ENCODE measurements at places on chromosomes 16 and 17.

DNA sequence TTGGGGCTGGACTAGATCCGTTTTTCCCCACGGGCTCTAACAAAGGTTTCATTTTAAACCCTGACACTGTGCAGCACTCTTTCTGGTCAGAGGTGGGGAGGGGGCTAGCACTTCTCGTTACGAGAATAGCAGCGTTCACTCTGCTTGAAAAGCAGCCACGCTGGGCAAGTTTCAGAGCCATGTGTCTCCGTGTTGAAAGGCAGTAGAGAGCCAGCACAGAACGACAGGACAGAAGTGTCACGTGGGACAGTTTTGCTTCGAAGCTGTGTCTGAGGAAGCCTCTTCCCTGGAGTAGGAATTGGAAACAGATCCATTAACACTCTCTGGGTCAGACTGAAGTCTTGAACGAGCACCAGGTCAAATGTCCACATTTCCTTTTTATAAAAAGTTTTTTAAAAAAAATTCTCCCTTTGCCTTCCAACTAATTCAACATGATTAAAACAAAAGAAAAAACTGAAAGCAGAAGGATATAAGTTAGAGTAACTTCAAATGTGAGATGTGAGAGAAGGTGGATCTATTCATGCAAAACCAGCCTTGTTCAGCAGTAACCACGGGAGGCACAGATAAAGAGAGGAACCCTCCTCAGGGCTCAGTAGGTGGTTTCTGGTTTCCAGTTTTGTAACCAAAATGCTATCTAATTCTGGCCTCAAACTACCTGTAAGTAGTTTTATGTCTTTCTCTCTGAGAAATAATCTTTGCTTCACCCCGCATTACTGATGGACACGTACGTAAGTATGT, 65.0 kb downstream of the SMG6 start:
- DNase-seq: no peak

DNA sequence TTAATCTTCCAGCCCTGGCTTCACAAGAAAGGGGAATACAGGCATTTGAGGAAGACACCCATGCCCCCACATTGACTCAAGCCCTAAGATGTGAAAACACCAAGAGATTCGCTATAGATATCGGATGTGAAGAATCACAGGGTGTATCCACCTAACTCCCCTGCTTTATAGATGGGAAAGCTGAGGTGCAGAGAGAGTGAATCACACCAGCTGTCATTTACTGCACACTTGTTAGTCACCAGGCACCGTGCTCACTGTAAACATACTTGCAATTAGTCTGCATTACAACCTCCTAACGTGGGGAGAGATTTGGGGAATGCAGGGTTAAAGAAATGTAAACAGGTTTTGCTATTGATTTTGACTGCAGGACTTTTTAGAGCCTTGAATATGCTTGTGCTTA, 325.5 kb downstream of the C16orf95 start:
- no peak for DNase-seq

GRCh38 chr16:30139583-30140481, 16.8 kb upstream of the MAPK3 start:
- no peak for DNase-seq

DNA sequence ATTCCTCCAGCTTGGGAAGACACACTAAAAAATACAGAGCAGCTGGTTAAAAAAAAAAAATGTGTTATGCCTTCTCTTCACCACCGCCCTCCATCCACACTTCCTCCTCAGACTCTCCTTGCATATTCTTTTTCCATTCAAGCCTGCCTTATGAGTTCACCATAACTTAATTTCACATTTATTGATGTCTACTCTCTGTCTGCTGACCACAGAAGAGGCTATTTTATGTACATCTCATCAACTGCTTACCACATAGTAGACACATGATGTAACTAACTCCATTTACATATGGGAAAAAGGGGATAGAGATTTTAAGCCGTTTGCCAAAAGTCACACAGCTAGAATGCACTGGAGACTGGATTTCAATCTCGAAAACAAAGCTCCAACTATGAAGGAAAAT, 409.8 kb downstream of the CDH11 start:
- no peak for DNase-seq

- DNase-seq: peak; percentile 90
Observed at GRCh38 chr16:68257906-68258800, 6.2 kb upstream of the SLC7A6 start.

DNA sequence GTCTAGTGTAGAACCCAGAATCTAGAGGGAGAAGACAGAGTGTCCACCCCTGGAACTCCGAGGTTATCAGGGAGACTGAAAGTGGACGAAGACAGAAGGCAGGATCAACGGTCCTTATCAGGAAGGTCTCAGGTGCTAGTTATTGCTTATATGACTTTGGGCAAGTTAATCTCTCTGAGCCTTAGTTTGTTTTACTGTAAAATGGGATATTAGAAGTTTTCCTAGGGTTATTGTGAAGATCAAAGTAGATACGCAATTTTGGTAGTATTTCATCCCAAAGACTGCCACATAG, 1.2 kb downstream of the RNF167 start:
- DNase-seq: no peak

GRCh38 chr16:66660422-66661209, 35.9 kb downstream of the CMTM4 start:
- peak; percentile 65 for DNase-seq

- DNase-seq: no peak
Observed at GRCh38 chr17:83046448-83047181, 32.8 kb upstream of the METRNL start.

All from common myeloid progenitor, CD34-positive (primary cell).